A549 treated with AZD2906 at 1 μM for 4 hours (cell line): ENCODE measurements at places on chromosomes 5 and 9. TPM values are rescaled to one million over a fixed set of nuclear protein-coding genes. Genes with fewer than 3 reads are reported as not detected.

The LAMC3 gene
- total RNA-seq: 1.7 to 2.3 TPM (median 2.2 TPM) in 5 replicates

The FAM78A gene
- total RNA-seq: 0.21 to 0.32 TPM (median 0.28 TPM) in 5 replicates

The CCDC187 gene
- total RNA-seq: 0.01 to 0.03 TPM (median 0.03 TPM) in 3 of 5 replicates, not detected in the others

The RECK gene
- 5.3 to 6.2 TPM (median 5.7 TPM) in 5 replicates for total RNA-seq

The LIX1 gene
- total RNA-seq: not detected in 5 replicates

The NEUROG1 gene
- total RNA-seq: not detected in 5 replicates

The GABRB2 gene
- total RNA-seq: not detected in 5 replicates

The ZNF79 gene
- 5.1 to 6.7 TPM (median 6.4 TPM) in 5 replicates for total RNA-seq

The TAF11L10 gene
- not detected in 5 replicates for total RNA-seq

The SLCO6A1 gene
- total RNA-seq: not detected in 5 replicates

The TMEM245 gene
- total RNA-seq: 47.7 to 62.6 TPM (median 57.5 TPM) in 5 replicates

The TRUB2 gene
- total RNA-seq: 40.9 to 49.1 TPM (median 46.8 TPM) in 5 replicates
